ENCODE measurements at places on chromosomes 7 and 10. TPM values are rescaled to one million over a fixed set of nuclear protein-coding genes. Genes with fewer than 3 reads are reported as not detected.

DNA sequence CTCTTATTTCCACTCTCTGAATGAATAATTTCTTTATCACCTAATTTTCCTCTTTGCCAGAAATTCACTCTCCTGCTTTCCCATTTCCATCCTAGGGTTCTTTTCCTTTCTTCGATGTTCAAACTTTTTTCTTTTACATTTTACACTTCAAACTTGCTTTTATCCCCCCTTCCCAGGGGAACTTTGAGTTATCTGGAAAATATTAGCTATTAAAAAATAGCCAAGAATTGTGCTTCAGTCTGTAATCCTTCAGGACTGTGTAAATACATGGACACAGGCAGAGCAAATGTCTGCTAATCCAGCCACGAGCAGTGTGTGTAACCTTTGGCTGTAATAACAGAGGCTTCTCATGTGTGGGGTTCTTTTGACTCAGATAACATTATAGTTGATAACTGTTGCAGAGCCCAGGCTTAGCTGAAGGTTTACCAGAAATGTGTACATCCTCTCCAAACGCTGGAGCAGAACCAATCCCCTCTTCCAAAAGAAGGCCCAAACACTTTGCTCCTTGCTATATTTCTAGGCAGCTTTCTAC is 4.6 kb downstream of the ASB4 start:
- no peak for DNase-seq

The ANKRD16 gene
- total RNA-seq: 7.7 TPM

The PRSS1 gene
- total RNA-seq: not detected

The DNAJB9 gene
- 10.1 TPM for total RNA-seq
